Activated CD4-positive, CD25-positive, alpha-beta regulatory T cell (primary cell): ENCODE measurements at places on chromosomes 16 and 17.

DNA sequence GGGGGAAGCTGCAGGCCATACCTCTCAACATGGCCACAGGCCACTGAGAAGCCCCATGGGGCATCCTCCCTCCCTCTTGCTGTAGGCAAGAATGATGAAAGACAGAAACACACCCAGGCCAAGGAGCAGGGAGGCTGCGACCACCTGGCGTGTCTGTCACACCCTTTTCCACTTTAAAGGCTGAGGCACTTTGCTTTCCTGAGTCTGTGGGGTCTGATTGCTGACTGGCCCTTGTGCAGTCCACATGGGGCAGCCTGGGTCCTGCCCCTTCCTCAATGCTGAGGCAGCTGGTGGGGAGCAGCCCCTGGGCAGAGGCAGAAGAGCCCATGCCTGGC, 8.7 kb downstream of the TMEM204 start:
- DNase-seq: no peak

DNA sequence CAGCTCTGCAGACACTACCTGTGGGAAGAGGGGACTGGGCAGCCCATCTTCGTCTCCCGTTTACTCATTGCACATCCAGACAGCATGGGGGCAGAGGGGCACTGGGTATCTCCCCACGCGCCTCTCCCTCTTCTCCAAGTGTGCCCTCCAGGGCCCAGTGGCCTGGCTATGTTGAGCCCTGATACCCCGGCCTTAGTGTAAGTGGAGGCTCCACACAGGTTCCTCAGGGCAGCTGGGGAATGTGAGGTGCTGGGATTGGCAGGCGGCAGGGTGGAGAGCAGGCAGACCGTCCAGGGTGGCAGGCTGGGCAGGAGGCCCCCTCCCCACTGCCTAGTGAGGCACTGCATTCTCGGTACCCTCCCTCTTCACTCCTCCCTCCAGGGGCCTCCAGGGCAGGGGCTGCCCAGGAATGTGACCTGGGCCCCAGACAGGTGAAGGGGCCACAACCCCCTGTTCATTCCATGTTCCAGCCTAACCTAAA, 13.2 kb upstream of the NAGLU start:
- DNase-seq: no peak

DNA sequence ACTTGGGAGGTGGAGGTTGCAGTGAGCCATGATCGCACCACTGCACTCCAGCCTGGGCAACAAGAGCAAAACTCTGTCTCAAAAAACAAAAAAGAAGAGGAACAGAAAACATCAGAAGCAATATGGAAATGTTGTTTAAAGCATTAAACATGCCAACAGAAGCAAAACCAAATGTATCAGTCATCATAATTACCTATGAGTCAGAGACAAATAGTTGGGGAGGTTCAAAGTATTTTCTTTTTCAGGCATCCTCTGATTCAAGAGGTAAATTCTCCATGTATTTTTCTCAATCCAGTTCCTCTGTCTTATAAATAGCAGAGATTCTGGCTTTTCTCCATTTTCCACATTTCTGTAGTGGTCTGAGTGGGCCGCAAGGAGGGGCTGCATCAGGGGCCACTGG, 2.1 kb upstream of the TM4SF5 start:
- no peak for DNase-seq

DNA sequence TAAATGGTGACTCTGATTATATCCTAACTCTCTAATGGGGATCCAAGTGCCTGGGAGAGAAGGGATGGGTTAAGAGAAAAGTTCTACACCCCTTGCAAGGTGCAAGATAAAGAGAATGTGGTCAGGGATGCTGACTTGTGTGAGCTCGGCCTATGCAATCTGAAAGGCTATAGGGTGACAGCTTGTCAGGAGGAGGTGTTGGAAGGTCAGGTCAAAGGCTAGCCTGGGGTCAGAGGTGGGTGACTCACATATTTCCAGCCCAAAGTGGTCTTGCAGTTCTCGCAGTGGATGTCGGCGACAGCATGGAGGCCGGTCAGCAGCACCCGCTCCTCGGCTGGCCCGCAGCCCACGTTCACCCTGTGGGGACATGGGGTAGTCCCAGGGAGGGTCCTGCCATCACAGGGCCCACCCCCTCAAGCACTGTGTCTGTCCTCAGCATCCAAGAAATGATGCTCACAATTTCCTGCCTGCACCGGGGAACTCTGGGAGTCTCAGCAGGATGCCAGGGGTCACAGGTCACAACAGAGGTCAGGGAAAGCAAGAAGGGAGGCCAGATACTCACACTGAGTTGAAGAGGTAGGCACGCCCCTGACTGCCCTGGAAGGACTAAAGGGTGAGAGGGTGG, 1.4 kb downstream of the YPEL3 start:
- no peak for DNase-seq
